AG10803 (cell line): ENCODE measurements at places on chromosomes 6 and 20.

DNA sequence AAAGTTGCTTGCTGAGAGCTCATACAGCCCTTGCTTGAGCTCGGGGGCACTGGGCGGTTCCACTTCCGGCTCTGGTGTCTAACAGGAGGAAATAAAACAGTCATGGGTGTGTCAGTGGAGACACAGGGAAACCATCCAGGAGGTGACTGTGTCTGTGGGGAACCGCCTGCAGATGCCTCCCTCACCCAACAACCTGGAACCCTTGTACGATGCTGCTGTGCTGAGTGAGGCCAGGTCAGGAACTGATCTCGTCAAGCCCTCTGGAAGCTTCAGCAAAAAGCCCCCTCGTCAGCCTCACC, 15.5 kb downstream of the TXNDC5 start:
- DNase-seq: no peak

GRCh38 chr20:51354769-51355319, 187.7 kb downstream of the NFATC2 start:
- peak; percentile 63 for DNase-seq

DNA sequence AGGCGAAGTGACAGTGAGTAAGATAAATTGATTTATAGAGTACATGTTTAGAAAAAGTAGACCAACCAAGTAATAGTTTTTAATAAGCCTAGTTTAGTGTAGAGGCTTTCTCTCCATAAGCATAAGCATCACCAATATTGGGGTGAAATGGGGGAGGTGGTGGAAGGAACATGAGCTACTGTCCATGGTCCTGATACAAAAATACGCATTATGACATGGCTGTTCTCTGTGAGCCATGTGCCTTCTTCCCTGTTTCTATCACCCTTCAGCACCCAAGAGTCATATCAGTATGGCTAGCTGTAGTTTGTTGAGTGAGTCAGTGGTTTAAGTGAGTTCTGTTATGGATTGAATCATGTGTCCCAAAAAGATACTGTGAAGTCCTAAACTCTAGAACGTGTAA, 150.8 kb downstream of the EDN1 start:
- no peak for DNase-seq

- no peak for DNase-seq
These were observed 52.7 kb downstream of the CDH22 start for GRCh38 chr20:46255440-46256104.

- no peak for DNase-seq
These were observed 193.2 kb downstream of the SLC16A10 start for GRCh38 chr6:111280445-111280955.

DNA sequence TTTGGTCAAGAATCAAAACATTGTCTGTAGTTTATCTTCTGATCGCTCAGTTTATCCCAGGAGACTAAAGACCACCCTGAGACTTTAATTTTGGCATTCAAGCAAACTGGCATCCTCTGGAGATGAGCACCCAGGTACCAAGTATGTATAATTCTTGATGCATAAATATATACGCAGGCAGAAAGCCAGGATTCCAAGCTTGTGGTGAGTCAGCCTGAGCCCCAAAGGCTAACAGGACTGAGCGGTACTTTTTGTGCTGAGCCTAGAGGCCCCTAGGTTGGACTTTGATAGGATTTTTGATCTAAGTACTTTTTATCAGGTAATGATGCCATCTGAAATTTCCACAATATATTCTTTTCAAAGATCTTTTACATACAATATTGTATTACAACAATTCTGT, 301.3 kb downstream of the TFAP2B start:
- no peak for DNase-seq

DNA sequence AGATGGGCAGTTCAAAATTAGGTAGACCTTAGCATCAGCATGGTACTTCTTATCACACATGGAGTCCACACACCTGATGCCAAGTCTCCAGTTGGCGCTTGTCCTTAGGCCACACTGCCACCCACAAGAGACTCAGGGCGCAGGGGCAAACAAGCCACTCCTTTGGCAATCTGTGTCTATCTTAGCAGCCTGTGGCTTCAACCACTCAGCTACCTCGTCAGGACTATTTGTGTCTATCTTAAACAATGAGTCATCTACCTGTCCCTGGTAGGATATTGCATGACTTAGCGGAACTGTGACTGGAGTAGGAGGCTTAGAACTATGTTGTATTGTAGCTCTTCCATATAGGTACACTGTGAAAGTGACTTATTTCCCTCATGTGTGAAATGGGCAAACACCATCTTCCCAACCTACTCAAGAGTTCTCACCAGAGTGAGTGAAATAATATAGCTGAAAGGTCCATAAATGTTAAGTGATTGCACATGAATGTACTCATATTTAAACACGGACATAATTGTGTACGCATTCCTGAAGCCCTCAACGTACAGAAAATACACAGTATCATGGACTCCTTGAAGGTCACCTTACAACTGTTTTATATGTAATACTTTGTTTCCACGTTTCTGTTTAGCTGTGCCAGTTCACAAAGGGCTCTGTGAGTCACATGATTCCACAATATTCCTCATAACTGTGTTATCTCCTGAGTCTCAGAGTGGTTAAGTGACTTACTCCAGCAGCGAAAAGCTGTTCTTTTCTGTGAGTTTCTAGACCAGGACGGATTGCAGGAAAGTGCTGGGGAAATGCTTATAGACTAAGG, 1.6 kb downstream of the TRIM27 start:
- DNase-seq: peak; percentile 27

DNA sequence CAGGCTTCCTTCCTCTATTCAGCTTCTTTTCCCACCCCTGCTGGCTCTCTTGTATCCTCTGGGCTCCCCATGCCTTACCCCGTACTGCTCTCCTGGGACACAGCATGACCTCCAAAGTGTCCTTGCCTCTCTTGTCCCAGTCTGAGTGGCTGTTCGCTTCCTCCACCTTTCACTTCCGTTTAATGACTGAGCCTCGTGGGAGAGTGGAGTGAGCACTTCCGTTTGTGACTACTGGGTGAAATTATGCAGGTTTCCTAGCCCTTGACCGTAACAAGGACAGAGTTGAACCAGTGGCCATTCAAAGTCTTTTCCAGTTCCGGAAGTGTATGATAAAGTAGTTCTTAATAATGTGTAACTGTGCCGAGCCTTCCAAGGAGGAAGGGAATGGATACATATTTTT, 109.2 kb downstream of the ARID1B start:
- no peak for DNase-seq

GRCh38 chr20:24488800-24489175, 19.4 kb downstream of the SYNDIG1 start:
- DNase-seq: no peak

DNA sequence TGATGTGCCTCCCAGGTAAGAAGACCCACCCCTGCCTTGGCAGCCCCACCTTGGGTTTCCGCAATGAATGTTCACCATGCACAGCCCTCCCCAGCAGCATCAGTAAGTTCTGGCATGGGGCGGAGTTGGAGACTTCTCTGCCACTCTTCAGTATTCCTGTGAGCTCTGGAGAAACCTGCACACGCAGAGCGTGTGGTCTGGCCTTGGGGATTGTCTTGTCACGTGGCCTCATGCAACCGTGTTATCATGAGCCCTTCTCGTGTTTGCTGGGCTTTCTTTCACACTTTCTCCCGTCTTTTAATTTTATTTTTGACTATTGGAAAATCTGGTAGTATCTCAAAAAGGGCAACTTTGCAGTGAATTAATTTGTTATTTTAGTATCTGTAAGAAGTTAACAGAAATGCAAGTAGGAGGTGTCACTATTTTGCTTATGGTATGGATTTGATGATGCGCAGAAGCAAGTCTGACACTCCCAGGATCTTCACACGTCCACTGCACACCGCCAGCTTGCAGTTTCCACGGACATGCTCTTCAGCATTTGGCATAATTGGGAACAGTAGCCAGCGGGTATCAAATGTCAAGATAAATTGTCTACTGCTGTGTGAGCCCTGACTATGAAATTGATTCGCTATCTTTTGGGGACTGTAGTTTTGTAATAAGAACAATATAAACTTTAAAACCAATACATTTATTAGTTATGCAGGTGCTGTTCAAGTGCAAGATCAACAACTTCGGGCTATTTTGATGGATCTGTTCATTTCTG, 463.5 kb downstream of the QKI start:
- no peak for DNase-seq

DNA sequence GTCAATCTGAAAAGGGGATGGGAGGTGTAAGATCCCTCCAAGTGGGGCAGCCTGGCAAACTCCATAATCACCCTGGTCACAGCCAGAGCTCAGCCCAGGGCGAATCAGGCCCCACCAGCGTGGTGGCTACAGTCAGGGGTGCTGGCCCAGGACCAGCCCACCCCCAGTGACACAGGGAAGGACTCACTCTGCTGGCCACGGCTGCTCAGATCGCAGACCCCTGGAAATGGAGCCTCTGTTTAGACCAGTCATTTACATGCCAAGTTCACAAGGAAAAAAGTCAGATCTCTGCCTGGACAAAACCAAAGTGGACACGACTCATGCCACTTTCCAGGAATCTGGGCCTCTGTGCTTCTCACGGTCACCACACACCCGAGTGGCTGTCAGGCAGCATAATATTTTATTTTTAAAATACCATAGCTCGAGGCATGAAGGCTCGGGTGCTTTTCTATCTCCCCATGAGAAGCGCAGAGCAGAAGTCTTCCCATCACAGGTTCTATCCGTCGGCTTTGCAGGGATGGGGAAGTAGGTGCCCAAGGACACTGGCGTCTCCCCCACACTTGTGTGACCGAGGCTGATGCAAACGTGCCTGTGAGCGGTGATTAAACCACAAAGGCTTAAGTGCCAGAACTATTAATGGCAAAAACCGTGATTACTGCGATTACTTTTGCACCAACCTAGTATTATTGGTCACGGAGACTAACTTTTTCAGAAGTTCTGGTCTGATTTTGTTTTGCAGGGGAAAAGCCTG, 13.0 kb downstream of the PXDC1 start:
- no peak for DNase-seq

DNA sequence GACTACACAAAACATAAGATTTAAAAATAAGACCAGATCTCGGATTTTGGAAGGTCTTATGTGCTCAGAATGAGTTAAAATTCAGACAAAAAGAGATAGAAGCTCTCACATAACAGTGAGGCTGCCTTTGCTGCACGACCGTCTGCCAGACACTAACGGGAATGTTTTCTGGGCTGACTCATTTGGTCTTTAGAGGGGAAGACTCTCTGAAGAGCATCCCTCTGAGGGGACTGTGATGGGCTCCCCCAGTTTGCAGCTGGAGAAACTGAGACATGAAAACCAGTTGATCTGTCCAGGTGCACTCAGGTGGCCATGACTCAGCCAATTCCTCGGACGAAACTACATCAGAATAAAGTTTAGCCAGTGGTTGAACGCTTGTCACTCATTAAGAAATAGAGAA, 153.9 kb downstream of the RNASET2 start:
- no peak for DNase-seq

GRCh38 chr6:167932468-167933276, 64.8 kb upstream of the KIF25 start:
- peak; percentile 35 for DNase-seq

DNA sequence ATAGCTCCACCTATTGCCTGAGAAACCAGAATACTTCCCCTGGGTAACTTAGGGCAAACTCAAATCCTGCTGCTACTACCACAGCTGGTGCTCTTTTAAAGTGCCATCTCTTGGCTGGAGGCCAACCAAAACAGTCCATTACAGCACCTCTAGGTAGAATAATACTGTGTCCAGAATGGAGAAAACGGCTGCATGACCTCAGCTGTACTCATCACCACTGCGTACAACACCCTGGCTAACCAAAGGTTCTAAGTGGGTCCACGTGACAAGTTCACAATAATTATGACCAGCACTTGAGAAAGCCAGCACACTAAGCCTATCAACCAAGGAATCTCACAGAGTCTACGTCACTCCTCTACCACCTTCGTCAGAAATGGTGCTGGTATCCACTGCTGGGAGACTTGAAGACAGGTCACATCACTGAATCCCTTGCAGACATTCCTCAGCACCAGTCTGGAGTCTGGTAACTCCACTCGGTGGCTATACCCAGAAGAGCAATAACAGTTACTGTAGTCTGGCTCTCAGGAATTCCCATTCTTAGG, 40.9 kb upstream of the PKIB start:
- no peak for DNase-seq

GRCh38 chr6:149208134-149208601, 109.3 kb upstream of the TAB2 start:
- no peak for DNase-seq

DNA sequence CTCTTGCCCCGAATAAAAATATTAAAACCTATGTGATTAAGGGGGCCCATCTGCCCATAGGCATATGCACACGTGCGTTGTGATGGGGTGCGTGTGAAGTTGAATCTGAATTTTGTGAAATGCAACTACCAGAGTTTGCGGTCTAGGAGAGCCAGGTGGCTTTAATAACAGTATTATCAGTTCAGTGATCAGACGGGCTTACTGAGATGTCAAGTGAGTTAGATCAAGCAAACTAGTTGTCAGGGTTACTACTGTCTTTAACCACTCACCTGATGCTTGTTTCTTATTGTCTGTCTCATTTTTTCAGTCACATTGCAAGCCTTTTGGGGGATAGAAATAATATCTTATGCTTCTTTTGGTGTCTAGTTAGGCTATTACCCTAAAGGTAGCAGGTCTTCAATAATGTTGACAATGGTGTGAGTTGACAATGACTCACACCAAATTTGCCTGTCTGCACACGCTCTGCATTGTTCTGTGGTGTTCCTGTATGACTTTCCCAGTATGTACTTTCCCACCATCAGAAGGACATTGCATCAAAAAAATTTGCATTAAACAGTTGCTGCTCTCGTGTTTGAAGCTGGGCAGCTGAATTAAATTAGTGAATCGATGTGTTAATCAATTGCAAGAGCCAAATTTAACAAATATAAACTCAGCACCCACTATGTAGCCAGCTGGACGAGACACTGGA, 103.1 kb upstream of the NAA20 start:
- DNase-seq: peak; percentile 57

GRCh38 chr20:49890471-49891361, 24.6 kb downstream of the SPATA2 start:
- no peak for DNase-seq
